ENCODE measurements at places on chromosomes 4 and X.
A peak's percentile ranks its signal among the peaks of the same experiment; 100 is the strongest.

GRCh38 chr4:106058921-106059320 is 163.7 kb downstream of the NPNT start:
- no peak for DNase-seq

- DNase-seq, result no peak
These were observed at the start of gene TCEAL9 for GRCh38 chrX:103356130-103356798. TSS of gene TCEAL9 (plus strand) at chrX:103356506. CDS start at chrX:103357685, 1,179 bp downstream.

GRCh38 chr4:176034499-176034898 is 31.1 kb upstream of the WDR17 start:
- no peak for DNase-seq

GRCh38 chr4:15402974-15403373 is 24.9 kb upstream of the C1QTNF7 start:
- DNase-seq, result no peak

GRCh38 chr4:1821679-1822567 is 28.8 kb downstream of the FGFR3 start:
- DNase-seq, result no peak

DNA sequence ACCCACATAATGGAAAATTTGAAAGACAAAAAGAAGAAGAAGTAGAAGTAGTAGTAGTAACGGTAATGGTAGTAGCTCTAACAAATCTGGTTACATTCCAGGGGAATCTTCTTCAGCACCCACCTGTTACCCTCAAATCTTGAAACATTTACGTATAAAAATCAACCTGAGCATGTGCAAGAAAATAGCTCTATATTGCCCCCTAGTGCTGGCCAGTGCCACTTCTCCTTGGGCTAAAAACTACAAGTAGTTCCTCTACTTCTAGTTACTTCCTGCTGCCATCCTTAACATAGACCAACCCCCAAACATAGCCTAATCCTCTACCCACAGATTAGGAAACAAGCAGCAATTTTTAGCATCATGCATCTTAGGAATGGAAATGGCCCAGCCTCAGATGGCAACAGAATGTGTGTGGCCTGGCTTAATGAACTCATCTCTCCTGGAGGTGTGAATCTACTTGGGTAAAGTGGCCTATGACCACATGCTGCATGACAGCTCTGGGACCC is 3.1 kb downstream of the PDGFC start:
- no peak for DNase-seq

DNA sequence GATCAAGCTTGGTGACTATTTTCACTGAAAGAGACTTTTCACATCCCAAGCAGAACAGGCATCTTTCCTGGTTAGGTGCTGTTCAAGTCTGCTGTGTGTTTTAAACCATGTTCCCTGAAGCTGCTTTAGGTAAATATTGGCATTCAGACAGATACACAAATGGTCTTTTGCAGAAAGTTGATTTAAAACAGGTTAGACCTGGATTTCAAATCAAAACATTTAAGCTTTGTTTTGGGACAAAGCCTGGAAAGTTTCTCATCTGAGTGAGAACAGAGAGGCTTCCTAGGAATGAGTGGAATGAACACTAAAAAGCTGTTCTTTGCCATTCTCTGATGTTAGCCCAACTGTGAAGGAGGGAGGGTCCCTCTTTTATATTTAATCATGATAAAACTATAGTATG is 10.1 kb downstream of the ANXA3 start:
- no peak for DNase-seq

GRCh38 chrX:38660395-38661102 is 99.2 kb downstream of the TSPAN7 start:
- no peak for DNase-seq

GRCh38 chrX:50971395-50971794 is 60.9 kb downstream of the BMP15 start:
- no peak for DNase-seq

GRCh38 chr4:1207603-1208265 is 35.4 kb upstream of the SPON2 start:
- DNase-seq, result no peak

DNA sequence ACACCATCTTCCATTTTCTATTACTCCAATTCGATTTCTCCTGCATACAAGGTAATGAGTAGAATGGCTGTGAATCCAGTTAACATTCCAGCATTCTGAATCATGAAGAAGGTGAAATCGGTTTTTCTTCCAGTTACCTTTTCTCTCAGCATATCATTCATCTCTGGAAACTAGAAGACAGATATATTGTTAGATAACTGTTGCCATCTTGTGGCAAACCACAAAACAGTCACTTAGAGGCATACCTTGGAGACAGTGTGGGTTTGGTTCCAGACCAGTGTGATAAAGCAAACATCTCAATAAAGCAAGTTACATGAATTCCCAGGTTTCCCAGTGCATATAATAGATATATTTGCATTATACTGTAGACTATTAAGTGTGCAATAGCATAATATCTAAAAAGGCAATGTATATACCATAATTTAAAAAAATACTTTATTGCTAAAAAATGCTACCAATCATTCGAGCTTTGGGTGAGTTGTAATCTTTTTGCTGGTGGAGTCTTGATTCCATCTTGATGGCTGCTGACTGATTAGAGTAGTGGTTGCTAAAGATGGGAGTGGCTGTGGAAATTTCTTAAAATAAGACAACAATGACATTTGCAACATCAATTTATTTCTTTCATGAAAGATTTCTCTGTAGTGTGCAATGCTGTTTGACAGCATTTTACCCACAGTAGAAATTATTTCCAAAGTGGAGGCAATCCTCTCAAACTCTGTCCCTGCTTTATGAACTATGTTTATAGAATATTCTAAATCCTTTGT is 82.1 kb downstream of the SLC39A8 start:
- DNase-seq, result no peak

GRCh38 chr4:14018191-14018853 is 390.8 kb upstream of the BOD1L1 start:
- DNase-seq, result no peak

- DNase-seq, result no peak
These were observed 95.4 kb upstream of the NUDT6 start for GRCh38 chr4:123017636-123018395.

GRCh38 chr4:3044870-3045819 is 29.2 kb downstream of the HTT-AS start:
- peak; percentile 67 for DNase-seq

- DNase-seq, result no peak
These were observed 11.9 kb downstream of the TNMD start for GRCh38 chrX:100596601-100597000.

GRCh38 chrX:102959471-102959870 is 22.4 kb downstream of the RAB40AL start:
- DNase-seq, result no peak

- no peak for DNase-seq
These were observed 2.4 kb upstream of the CFAP299 start for GRCh38 chr4:80333121-80333520.

DNA sequence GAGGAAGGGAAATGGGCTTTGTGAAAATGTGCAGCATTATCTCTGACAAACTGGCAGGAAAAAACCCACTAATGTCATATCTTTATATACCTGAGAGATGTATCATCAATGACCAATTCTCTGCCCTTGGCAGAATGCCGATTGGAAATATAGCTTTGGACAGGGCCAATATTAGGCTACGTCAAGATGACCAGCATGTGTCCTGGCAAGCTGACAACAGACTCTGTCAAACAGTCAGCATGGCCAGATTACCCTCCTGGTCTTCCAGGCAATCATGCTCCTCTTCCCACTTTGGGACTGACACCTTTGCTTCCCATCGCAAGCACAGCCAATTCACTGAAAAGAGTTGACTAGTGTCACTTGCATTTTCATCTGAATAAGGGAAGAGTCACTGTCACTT is 57.0 kb downstream of the SORBS2 start:
- DNase-seq, result no peak

- DNase-seq, result no peak
These were observed 33.5 kb downstream of the MSL3 start for GRCh38 chrX:11791537-11791936.

DNA sequence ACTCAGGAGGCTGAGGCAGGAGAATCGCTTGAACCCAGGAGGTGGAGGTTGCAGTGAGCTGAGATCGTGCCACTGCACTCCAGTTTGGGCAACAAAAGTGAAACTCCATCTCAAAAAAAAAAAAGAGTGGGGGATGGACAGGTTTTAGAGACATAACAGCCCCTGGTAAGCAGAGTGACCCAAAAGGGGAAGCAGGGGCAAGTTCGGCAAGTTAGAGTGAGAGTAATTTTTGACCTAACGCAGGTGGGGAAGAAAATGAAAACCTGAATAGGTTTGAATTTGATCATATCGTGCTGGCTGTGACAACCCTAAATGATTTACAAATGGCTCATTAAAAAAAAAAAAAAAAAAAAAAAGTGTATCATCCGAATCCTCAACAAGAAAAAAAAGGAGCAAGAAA is 25.7 kb upstream of the TMEM131L start:
- DNase-seq, result no peak

DNA sequence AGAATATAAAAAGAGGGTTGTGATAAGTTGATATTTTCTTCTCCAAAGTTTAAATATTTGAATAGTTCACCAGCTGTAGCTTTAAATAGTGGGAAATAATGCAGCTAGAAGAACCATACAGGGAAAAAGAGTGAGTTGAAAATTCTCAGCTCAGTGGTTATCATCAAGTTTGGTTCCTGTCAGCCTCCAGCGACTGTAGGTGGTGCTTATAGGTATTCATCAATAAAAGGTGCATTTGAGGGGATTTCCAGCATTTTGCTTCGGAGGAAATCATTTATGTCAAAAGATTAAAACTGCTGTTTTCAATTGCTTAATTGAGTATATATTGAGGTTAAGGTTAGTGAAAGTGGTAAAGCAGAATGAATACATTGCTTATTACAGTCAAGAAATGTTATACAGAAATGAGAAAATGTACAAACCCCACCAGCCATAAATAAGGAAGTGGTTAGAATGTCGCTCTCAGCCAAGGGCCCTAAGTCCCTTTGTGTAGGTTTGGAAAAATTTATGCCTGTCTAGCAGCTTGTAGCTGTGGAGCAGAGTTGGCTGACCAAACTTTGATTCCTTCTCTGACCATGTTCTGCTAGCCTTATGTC is 532.9 kb upstream of the FTHL17 start:
- DNase-seq, result no peak

DNA sequence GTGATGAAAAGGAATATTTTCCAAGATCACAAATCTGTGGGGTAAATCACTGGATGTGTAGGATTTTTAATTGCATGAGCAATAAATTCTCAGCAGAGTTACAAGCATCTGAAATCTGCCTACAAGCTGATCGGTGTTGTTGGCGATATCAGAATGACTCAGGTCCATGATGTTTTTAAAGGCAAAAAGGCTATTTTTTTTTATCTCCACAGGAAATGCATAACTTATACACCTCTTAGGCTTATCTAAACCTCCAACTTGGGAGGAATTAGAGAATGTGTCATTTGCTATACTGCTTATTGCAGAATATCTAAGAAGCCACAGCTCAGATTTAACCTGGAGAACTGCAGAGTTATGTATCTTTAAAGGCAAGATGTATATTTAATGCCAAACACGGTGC is 61.6 kb downstream of the KIT start:
- no peak for DNase-seq

DNA sequence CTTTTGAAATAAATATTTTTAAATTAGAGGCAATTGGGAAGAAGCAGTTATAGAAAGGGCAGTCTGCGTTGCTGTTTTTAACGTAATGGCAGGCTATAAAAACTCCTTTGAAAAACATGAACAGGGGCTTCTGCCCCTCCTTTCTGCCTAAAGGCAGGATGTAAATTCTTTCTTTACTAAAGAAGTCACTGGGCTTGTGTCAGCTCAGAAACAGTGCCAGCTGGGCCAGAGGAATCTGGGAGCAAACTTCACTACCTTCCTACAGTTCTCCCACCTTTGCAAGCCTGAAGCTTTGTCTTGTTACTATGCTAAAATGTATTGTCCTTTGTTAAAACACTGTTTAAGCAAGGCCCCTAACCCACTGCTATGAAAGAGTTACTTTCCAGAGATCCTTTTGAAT is 1664.8 kb downstream of the RPA4 start:
- DNase-seq, result no peak

DNA sequence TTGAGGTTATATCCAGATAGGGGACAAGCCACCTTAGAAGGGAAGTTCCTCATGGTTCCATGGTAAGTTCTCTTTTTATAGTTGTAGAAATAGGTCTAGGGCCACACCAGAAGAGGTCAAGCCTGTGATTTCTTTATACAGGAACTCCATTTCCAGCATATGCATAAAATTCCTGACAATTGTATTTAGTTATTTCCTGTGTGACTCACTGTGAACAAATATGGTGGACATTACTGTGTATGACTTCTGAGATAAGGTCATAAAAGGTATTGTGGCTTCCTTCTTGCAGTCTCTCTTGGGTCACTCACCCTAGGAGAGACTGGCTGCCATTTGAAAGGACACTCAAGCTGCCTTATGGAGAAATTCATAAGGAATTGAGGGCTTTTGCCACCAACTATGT is 2.2 kb upstream of the C4orf36 start:
- no peak for DNase-seq

- DNase-seq, result no peak
These were observed 110.2 kb upstream of the C1GALT1C1 start for GRCh38 chrX:120740072-120740471.

DNA sequence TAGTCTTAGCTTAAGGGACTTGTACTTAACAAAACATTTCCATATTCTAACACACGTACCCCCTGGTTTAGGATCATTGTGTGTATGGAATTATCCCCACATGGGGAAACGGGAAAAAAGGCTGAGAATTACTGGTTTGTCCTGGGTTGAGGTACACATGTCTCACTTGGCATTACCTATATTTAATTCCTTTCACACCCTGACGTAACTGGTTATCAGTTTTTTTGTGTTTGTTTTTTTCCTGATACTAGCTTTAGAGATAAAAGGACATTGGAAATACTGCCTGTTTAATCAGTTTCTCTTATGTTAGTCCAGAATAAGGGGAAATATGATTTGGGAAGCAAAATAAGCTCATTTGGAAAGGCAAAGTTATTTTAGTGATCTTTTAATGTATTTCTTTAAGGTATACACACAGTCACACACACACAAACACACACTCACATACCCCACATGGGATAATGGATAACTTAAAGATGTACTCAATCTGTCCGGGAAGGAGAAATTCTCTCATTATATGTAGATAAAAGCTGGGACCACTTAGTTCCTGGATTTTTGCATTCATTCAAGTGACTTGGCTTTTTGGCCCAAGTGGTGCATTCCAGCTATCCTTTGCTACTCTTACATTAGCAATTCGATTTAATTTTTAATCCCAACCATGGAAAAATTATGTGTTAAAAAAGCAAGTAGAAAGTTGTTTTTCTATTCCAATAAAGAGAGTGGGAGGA is 13.0 kb downstream of the SEPTIN11 start:
- no peak for DNase-seq
